ENCODE measurements at places on chromosomes 12 and 14. TPM values are rescaled to one million over a fixed set of nuclear protein-coding genes. Genes with fewer than 3 reads are reported as not detected.

PWP1 gene
- total RNA-seq = 76.0 TPM

RAB15 gene
- 3.8 TPM for total RNA-seq

WASHC4 gene
- total RNA-seq = 51.9 TPM

CIROP gene
- total RNA-seq = not detected

GPN3 gene
- 22.6 TPM for total RNA-seq

RXYLT1 gene
- 22.0 TPM for total RNA-seq

MORN3 gene
- total RNA-seq = 0.25 TPM

DIO2 gene
- 61.1 TPM for total RNA-seq

GMFB gene
- 53.0 TPM for total RNA-seq

CFAP251 gene
- total RNA-seq = 1.1 TPM

DNA sequence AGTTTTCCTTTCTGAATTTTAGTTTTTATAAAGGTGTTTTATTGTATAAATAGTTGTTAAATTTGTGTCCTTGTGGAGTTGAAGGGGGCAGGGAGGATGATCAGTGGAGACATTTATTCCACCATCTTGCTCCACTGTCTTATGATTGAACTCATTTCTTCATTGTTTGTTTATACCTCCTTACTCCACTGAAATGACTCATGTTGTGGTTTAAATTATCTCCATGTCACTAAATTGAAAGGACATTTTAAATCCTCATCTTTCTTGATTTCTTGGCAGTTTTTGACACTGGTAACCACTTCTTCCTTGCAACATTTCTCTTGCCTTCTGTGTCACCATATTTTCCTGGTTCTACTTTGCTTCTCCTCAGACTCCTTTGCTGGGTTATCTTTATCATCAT is 23.6 kb upstream of the FERMT2 start:
- DNase-seq = peak; percentile 76

GRCh38 chr12:123269395-123269892 is 2.2 kb downstream of the CDK2AP1 start:
- no peak for DNase-seq

DNA sequence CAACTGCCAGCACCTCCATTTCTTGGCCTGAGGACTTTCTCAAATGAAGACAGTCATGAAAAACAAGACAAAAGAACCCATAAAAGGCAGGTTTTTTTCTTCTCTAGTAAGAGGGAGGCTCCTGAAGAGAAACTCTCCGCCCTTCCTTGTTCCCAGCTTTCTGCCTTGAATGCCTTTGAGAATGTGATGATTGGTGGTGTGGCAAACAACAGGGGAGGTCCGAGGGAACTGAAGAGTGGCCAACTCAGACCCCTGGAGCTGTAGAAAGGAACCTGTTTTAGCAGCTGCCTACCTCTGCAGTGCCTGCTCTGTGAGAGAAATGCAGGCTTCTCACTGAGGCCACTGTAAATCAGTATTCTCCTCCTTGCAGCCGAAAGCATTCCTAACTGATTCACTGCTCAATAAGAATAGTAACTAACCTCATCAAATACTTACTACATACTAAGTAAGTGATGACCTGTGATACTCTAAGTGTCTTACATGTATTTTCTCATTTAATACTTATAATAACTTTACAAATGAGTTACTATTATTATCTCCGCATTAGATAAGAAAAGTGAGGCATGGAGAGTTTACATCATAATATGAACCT is 16.7 kb upstream of the ERC1 start:
- no peak for DNase-seq

DNA sequence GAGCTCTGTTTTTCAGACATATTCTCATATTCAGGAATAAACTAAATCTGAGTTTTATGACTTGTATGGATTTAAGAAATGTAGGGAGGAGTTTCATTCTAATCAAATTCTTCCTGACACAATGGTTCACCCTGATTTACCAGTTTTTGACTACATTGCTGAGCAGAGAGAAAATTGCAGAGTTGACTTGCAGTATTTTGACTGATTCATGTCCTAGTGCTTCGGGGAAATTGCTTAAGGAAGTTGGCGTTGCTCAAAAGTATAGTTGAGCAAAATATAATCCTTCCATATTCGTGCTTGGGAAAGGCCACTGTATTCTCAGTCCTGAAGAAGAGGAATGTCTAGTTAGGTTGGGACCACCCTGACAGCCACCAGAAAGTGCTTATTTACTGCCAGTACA is 1.3 kb upstream of the TWF1 start:
- no peak for DNase-seq

DNA sequence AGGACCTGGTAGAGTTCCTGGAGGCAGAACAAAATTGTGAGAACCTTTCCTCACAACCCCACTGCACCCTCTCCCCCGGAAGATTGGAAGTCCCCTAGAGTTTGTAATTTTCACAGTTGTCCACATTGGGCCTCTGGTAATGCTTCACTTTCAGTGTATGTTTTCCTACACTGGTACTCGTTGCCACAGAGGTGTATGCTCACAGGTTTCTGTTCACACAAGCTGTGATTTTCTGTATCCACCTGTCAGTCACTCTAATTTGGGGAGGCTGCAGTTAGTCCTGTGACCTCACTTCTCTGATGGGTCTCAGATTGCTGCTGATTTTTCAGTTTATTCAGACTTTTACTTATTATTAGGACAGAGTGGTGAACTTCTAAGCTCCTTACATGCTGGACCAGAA is 66.4 kb upstream of the BMP4 start:
- DNase-seq = no peak

DNA sequence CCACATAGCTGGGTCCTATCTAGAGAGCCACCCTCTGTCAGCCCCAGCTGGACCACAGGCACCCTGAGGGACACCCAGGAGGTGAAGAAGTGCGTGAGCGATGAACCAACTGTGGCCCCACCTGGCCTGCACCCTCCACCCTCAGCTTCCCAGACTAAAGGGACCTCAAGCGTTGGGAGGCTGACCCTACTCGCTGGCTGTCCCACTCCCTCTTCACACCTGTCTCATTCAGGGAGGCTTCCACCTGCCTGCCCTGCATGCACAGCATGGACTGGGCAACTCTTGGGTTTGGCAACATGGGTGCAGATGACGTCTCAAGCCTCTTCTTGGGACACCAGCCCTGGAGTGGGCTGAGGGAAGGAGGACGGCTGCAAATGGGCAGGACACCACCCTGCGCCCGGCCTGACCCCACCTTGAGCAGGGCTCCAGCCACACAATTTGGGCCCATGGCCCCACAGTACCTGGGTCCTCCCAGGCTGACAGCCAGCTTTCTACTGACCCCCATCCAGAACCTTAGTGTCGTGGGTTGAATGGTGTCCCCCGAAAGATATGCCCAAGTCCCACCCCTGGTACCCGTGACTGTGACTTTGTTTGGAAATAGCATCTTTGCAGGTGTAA is 2.1 kb downstream of the TMEM179 start:
- no peak for DNase-seq

DNA sequence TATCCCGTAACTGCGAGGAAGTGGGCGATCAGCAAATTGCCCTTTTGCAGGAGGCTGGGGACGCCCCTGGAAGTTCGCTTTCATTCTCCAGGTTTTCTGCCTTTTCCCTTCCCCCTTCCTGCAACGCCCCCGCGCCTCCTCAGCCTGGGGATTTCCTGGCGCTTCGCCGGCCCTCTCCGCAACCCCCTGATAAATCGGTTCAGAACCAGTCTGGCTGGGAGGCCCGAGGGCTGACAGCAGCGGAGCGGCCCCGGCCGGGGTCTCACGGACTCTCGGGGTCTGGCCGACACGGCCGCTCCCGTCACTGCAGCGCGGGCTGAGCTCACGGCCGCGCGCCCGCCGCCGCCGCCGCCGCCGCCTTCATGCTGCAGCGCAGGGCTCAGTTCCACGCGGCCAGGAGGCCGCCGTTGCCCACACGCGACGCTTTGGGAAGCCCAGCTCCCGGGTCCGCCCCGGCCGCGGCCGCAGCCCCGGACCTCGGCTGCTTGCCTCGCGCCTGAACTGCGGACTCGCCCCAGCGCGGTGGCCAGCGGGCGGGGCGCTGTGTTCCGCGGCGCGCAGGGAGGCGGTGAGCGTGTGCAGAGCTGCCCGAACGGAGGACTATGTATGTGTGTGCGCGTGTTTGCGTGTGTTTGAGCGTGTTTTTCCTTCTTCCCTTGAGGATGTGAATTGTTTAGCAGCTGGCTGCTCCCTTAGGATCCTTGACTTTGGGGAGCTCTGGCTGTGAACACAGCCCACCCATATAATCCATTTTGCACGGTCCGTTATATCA is at the start of gene LRFN5:
LRFN5 (plus strand) TSS at position 345 of the 772 bp plus-strand sequence.
- DNase-seq = no peak

GRCh38 chr12:57892232-57892972 is 45.9 kb upstream of the CTDSP2 start:
- DNase-seq = no peak

GRCh38 chr12:753611-754472 is 1.5 kb downstream of the WNK1 start:
- DNase-seq = peak; percentile 42

- DNase-seq = peak; percentile 83
These were observed 35.2 kb upstream of the PAWR start for GRCh38 chr12:79725987-79726386.

DNA sequence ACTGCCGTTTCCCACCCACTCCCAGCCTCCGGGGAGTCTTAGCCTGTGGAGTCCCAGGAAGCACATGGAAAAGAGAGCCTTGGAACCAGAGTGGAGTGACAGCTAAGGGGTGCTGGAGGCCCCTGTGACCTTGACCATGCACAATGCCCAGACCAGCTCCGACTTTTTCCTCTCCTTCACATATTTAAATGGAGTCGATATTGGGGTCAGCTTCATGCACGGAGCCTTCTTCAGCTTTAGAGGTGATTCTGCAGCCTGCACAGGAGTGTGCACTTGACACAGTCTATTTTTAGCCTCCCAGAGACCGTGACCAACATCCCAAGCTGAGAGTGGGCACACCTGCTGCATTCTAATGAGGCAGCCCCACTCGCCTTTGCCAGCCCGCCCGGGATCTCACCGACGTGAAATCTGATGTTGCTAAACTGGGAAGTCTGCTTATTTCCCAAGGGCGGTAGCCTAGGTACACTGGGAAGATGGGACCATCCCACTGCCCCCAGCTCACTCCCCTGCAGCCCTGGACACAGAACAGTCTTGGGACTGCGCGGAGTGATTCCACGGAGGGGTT is 47.5 kb downstream of the PRMT8 start:
- no peak for DNase-seq

DNA sequence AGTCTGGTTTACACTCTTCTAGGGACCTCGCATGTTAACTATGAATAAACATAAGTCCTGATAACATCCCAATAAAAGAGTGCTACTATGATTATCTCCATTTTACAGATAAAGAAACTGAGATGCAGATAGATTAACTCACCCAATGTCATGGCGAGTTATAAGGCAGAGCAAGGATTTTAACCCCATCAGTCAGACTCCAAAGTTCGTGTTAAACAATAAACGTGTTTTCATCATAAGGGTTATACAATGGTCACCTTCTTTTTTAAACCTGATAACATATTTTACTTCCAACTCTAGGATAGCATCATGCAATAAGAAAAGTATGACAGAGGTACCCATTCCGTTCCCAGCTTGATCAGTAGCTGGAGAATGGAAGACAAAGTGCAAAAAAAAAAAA is 1.2 kb downstream of the AREL1 start:
- no peak for DNase-seq

GRCh38 chr12:41211448-41211847 is 23.3 kb downstream of the PDZRN4 start:
- DNase-seq = no peak

GRCh38 chr14:103522649-103523574 is at the start of gene CKB:
Gene CKB (minus strand): TSS chr14:103522830. CDS start chr14:103522493, 337 bp downstream.
- DNase-seq = peak; percentile 64

GRCh38 chr12:53201639-53202038 is 5.4 kb downstream of the ITGB7 start:
- DNase-seq = no peak

DNA sequence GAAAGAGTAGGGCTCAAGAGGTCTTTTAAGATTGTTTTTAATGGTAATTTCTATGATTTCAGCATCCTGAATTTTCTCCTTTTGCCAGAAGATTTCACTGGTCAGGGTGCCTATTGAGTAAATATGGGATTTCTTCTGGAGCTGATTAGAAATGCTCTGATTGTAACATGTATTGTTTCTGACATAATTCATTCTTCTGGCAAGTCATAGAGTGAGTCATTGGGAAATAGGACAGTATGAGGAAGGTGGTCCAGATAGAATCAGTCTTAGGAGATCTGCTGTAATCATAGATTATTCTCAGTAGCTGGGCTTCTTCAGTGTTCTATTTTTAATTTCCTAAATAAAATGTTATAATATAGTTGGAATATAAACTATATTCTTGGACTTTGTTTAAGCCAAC is 182.0 kb upstream of the NAV3 start:
- DNase-seq = no peak

DNA sequence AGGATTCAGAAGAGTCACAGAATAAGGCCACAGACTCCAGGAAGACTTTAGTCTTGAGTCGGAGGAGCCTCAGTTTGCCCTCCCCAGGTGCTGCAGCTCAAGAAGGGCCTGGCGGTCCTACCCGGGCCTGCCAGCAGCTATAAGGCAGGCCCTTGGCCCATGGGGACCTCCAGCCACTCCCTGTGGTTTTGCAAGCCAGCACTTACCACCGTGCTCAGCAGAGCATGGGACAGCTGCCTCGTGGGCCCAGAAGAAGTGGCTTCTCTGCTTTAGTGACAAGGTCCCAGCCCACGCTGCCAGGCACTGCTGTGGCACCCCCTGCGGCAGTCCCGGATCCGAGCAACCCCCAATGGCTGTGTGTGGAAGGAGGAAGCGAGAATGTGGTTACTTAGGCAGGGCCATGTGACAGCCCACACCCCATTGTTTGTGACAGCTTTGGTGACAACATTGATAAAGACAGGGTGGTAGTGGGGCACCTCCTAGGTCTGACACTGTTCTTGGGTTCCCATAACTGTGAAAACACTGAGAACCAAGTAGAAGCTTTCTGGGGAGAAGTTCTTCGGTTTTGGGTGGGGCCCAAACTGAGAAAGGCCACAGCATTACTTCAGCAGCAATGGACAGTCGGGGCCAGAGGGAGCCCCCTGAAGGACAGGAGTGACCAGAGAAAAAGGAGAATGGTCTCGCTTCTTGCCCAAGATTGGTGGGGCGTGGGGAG is at the start of gene SELPLG:
SELPLG (minus strand) TSS at position 361 of the 715 bp plus-strand sequence. CDS start 9,587 bp downstream, outside the sequence.
- DNase-seq = no peak

GRCh38 chr14:34554540-34555250 is 15.2 kb upstream of the EAPP start:
- DNase-seq = peak; percentile 54

- peak; percentile 58 for DNase-seq
These were observed 53.1 kb downstream of the PDE3A start for GRCh38 chr12:20421421-20421820.

GRCh38 chr12:74031045-74031444 is 506.6 kb upstream of the ATXN7L3B start:
- no peak for DNase-seq

- DNase-seq = no peak
These were observed 96.1 kb downstream of the APAF1 start for GRCh38 chr12:98741196-98741555.

- no peak for DNase-seq
These were observed 49.0 kb upstream of the STON2 start for GRCh38 chr14:81449114-81449513.

DNA sequence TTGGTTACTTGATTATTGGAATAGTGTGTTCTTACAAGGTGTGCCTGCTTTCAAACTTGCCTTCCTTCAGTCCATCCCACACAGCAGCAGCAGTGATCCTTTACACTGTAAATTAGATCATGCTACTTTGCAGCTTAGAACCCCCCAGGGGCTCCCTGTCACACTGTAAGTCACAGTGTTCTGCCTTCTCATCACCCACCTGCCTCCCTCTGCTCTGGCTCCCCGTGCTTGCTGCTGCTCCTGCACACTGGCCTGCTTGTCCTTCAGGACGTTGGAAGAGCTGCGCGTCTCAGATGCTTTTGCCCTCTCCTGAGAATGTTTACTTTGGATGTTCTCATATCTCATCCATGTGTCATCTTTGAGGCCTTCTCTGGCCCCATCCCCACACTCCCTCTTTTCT is 27.3 kb downstream of the ZC3H14 start:
- no peak for DNase-seq

GRCh38 chr14:103705504-103706284 is 9.6 kb downstream of the XRCC3 start:
- DNase-seq = no peak

Data from M059J (cell line).